ENCODE measurements at places on chromosomes 7 and 10.
A peak's percentile ranks its signal among the peaks of the same experiment; 100 is the strongest.

GRCh38 chr7:149430192-149430591 lies 30.7 kb downstream of the ZNF777 start:
- DNase-seq, result no peak

DNA sequence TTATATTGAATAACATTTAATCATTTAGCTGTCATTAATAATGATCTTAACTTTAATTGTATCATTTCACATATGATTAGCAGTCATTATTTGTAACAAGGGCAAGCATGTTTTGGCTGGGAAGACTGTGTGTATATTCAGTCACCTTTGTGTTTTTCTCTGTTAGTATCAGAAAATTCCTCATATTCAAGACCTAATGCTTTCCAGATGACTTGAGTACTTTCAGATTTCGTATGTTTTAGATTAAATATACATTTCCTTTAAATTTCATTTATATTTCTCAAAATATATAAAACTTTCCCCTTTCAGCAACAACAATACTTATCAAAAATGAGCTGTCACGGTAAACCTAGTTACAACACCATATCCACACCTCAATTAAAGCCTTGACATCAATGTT lies 6.3 kb upstream of the CACNA2D1 start:
- no peak for DNase-seq

- no peak for DNase-seq
Observed at GRCh38 chr10:76998451-76998850, 639.2 kb downstream of the KCNMA1 start.

DNA sequence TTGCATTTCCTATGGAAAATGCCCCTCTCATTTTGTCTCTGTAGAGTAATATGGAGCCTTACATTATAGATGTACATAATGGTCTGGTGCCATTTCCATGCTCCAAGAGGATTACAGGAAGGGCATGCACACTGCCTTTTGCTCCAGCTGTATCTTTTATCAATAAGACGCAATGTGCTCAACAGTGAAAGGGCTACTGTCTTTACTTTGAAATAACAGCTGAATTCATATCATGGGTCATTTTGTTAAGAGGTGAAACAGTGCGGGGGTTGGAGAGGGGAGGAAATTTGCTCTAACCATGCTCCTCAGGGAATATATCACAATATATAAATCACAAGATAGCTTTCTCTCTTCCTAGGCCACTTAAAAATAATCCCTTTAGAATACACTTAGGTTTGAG lies 77.7 kb downstream of the ICA1 start:
- DNase-seq, result no peak

- DNase-seq, result no peak
Observed at GRCh38 chr10:11284291-11285085, 266.8 kb downstream of the CELF2 start.

- peak; percentile 25 for DNase-seq
Observed at GRCh38 chr7:28685644-28686417, 272.3 kb downstream of the TRIL start.

DNA sequence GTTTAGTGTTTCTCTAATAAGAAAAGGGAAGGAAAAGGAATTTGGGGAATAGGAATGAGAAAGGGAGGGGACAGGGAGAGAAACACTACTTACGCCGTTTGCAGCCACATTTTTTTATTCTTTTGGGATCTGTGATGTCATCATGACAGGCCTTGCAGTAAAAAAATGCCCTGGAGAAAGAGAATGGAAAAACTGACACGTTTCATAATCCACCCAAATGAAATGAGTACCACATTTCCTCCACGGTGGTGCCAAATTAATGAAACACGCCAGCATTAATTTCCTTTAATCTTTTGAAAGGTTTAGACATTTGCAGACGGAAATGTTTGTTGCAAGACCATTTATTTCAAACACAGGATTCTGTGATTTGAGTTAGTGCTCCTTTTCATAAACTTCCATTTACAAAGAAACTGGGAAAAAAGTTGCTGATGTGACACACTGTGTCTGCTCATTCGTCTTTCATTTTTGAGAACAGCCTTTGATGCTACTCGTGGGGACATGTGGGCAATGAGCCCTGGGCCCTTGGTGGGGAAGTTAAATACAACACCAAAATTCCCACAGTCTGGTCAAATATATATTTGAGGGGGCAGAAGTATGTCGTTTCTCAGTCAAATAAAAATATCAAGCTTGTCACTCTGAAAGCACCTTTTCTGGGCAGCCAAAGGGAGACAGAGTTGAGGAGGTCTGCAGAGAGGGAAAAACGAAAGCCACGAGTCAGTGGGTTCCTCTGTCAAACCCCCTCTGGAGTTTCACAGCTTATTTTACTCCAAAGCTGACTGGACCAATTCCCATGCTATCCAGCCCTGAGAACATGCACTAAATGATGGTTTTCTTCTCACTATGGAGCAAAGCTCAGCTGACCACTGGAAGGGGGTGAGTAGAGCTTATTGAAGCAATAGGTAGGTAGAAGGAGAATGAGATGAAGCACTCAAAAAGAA lies 625.5 kb downstream of the KCNMA1 start:
- DNase-seq, result no peak

DNA sequence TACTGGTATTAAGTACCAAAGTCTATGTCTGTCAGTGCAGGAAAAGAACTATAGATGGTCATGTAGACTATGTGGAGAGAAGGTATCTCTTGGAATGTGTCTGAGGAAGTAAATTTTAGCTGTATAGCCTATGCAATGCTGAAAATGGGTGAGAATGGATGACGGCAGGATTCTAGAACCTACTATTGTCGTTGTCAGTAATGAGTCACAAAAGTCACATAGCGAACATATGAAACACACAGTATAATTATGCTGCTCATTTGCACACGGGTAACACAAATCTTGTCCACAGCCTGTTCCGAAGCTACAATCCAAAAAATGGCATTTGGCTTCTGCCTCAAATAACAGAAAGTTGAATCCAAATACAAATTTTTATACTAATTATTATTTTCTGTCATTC lies 33.6 kb upstream of the KMT2E start:
- DNase-seq, result no peak

- DNase-seq, result no peak
Observed at GRCh38 chr7:158107806-158108205, 479.8 kb downstream of the PTPRN2 start.

DNA sequence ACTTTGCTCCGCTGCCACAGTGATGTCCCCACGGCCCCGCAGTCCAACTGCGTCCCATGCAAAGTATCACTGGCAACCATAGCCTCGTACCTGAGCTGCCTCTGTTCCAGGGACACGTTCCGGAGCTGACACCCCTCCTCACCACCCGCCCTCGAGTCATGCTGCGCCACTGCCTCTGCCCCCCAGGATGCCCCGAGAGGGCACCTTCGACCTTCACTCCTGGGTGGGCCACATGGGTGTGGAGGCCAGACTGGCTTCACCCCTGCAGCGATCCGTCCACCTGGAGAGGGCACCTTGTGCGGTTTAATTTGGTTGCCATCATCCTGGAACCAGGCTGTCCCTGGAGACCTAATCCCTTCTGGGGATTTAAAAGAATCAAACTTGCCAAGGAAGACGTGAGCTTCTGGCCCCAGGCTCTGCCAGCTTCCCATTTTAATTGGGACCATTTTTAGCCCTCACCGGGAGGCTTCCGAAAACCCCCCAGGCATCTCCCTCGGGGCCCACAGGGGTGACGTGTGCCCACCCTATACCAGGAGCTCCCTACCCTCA lies 19.2 kb upstream of the TNRC18 start:
- DNase-seq, result no peak

- no peak for DNase-seq
Observed at GRCh38 chr7:49159536-49159935, 235.2 kb downstream of the CDC14C start.

DNA sequence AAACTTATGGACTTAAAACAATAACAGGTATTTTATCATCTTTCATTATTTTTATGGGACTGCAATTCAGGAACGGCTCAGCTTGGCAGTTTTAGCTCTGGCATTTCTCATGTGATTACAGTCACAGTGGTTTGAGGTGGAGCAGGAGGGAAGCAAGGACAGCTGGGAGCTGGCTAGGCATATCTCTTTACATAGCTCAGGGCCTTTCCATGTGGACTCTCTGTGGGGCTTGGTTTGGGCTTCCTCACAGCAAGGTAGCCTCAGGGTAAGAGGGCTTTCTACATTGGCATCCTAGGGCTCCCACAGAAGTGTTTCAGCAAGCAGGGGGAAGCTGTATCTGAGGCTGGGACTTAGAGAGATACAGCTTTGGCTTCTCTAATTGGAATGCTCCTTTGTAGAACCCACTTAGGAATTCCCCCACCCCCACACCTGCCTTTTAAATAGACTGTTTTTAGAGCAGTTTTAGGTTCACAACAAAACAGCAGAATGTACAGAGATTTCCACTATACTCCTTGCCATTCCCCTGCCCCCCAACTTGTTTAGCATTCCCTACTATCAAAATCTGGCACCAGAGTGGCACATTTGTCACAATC lies 26.6 kb upstream of the SDHAF3 start:
- no peak for DNase-seq

- no peak for DNase-seq
Observed at GRCh38 chr10:23556727-23557440, 118.0 kb downstream of the OTUD1 start.

DNA sequence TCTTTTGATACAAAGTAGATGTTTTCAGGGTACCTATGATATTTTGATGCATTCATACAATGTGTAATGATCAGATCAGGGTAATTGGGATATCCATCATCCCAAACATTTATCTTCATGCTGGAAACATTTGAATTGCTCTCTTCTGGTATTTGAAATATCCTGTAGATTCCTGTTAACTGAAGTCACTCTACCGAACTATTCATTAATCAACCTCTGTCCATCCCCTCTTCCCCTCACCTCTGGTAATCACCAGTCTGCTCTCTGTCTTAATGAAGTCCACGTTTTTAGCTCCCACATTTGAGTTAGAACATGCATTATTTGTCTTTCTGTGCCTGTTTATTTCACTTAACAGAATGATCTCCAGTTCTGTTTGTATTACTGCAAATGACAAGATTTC lies 11.3 kb downstream of the MTG1 start:
- no peak for DNase-seq

GRCh38 chr7:43530553-43531410 lies 52.1 kb upstream of the STK17A start:
- no peak for DNase-seq
